C1 segment of cervical spinal cord (tissue), 14 donors: ENCODE measurements at places on chromosomes 12 and 14.

DNA sequence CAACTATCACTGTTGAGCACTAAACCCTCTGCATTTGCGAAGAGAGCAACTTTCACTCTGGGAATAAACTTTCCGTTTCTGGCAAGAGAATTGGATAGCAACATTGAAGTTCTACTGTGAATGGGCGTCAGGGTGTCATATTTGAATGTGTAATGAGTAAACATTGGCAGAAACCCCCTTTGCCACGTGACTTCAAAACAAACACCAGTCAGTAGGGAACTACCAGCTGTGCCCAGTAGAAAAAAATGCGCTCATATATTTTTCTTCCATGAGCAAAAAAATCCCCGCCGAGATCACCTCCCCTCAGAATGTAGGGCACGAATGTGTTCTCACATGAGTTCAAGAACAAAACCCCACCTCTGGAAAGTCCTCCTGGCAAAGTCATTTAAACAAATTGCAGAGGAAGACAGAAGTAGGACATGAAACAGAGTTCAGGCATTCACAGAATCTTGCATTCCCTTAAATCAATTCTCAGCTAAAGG, 80.6 kb downstream of the BTG1 start:
- no peak for DNase-seq

GRCh38 chr14:24846261-24846660, 203.7 kb downstream of the STXBP6 start:
- no peak for DNase-seq

GRCh38 chr12:125142601-125143000, 77.4 kb downstream of the AACS start:
- DNase-seq, result no peak

DNA sequence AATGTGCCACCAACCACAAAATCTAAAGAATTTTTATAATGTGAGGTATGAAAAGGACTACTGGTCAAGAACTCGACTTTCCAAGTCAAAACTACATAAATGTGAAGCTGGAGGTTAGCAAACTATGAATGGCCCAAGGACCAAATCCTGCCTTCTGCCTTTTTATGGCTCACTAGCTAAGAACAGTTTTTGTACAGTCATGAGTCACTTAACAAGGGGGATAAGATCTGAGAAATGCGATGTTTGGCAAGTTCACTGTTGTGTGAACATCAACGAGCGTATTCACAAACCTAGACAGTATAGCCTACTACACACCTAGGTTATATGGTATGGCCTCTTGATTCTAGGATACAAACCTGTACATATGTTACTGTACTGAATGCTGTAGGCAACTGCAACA, 28.2 kb downstream of the FERMT2 start:
- DNase-seq, result no peak

DNA sequence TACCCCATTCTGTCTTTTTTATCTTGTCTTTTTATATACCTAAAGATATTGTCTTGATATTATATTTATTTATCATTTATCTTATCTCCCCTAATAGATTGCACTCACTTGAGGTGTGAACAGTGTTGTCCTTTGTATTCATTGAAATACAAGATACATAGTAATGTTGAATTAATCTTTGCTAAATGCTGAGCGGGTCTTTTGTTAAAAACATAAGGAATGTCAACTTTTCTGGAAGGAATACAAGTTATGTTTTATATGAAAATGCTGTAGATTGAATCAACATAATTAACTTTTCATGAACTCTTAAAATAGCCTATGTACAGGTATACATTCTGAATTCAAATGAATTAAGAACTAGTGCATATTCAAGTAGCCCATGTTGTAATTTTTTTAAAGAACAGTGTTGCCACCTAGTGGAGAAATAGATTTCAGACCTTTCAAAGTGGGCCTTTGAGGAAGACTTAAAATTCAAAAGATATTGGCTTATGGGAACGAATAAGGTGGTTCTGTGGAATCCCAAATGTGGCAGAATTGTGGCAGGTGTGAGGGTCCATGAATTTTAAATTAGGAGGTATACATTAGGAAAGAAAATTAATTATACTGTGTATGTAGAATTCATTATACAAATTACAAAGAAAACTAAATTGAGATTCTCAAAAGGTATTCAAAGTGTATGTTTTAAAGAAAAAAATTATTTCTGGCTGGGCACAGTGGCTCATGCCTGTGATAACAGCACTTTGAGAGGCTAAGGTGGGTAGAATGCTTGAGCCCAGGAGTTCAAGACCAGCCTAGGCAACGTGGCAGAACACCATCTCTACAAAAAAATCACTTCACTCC, 19.1 kb downstream of the BBOF1 start:
- DNase-seq, result no peak

- DNase-seq, result no peak
Observed at GRCh38 chr12:27575762-27576118, 51.7 kb downstream of the PPFIBP1 start.

DNA sequence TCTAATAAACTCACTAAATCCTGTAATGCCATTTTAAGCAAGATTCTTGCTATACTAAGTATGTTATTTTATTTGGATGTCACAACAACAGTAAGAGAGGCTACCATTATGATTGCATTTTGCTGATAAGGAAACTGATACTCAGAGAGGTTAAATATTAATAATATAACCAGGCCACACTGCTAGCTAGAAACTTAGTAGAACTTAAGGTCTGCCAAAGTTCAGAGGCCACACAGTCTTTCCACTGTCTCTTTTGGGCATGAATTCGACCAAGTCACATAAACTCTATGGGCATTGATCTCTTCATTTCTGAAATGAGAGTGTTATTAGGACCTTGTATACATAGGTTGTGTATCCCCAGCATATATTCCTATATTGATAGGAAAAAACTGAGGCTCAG, 147.9 kb downstream of the SYNE2 start:
- DNase-seq, result no peak

DNA sequence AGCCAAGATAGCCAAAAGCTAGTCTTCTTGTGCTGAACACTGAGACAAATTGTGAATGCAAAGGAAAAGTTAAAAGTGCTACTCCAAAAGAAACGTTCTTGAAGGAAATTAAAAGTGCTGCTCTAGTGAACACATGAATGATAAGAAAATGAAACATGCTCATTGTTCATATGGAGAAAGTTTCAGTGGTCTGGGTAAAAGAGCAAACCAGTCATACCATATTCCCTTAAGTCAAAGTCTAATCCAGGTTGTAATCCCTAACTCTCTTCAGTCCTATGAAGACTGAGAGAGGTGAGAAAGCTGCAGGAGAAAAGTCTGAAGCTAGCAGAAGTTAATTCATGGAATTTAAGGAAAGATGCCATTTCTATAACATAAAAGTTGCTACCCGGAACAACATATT, 121.5 kb downstream of the MNAT1 start:
- no peak for DNase-seq
